RKO (cell line): ENCODE measurements at places on chromosomes 5 and 9.

- no peak for DNase-seq
These were observed 97.7 kb downstream of the SLC44A1 start for GRCh38 chr9:105342147-105342505.

GRCh38 chr5:89396278-89396954 lies 513.4 kb upstream of the MEF2C start:
- DNase-seq = no peak

- DNase-seq = no peak
These were observed 394.6 kb downstream of the ELAVL2 start for GRCh38 chr9:23431459-23431858.

- DNase-seq = no peak
These were observed 34.0 kb upstream of the KLF4 start for GRCh38 chr9:107523539-107523938.

DNA sequence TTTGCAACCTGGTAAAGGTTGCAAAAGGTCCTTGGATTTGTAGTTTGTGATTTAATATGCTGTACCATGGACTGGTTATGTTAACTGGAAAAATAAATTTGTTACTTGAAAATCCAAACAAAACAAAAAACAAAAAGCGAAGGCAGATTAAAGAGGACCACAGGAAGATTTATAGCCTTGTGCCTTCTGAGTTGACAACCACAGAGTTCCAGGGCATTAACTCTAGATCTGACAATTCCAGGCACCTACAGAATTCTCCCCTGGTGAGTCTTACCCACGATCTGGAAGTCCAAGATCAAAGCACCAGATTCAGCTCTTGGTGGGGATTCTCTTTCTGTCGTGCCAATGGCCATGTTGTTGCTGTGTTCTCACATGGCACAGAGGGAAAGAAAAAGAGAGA lies 107.9 kb upstream of the SELENOP start:
- no peak for DNase-seq

GRCh38 chr9:109437286-109437685 lies 60.8 kb downstream of the PTPN3 start:
- no peak for DNase-seq

- no peak for DNase-seq
These were observed 472.8 kb downstream of the CCDC171 start for GRCh38 chr9:16025627-16026026.
